ENCODE measurements at places on chromosomes 2 and 18.

DNA sequence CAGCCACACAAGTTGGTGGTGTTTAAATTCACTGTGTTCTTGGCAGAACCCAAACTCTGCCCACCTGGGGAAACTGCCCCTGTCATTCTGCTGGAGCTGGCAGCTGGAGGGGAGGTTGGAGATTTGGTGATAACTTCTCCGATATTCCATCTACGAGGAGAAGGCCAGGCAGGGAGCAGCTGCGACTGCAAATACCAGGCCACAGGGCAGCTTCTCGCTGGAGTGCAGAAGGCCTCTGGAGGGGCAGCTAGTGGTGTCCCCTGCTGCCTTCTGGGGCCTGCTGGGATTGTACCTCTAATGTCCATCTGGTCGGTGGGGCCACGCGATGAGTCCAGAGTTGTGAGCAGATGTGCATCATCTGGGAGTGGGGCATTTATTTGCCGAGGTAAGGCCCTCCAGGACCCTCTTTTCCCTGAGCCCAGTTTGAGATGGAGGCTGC is 98.9 kb downstream of the ACKR3 start:
- DNase-seq = no peak

DNA sequence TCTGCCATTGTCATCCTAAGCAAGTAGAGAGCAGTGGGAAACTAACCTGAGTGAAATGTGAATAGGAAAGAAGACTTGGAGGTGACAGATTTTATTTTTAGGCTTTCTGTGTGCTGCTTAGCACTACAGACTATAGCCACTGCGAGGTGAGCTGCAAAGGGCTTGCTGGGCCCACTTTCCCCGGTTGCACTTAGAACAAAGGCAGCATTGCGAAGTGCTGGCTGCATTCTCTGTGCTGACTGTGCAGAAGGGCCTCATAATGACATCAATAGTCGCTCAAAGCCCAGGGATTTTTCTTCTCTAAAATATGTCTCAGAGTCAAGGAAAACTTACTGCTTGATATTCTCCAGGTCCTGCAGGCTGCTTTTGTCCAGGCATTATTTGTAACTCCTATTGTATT is 592.1 kb downstream of the TDRD15 start:
- no peak for DNase-seq

DNA sequence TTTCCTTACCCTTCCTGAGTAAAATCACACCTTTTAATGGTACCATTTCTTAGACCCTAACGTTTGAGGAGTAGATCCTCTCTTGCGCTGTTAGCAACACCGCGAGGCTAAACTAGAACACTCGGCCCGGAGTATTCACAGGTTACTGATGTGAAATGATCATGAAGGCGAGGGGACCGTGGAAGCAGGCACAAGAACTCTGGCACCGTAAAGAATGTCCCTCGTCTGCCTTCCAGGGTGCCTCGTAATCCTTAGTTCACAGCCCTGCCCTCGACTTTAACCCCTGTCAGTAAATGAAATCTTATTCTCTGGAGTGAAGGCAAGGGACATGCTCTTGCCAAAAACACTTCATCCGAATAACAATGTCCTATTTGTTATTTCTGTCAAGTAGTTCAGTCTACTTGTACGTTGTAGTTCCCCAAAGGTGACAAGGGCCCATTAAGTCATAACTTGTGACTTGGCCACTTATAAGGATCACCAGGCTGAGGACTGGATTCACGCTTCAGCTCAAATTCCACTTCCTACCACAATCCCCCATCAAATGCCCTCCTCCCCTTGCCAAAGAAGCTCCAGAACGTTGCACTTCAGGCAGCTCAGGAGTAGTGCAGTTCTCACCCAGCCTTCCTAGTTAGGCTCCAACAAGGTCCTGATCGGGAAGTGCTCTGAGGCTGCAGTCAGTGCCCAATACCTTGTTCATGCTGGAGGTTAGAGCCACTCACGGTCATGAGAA is 43.3 kb upstream of the ITM2C start:
- DNase-seq = no peak

- DNase-seq = no peak
Measured at GRCh38 chr2:40257340-40258134, 194.4 kb downstream of the SLC8A1 start.

GRCh38 chr2:85400023-85400422 is 10.1 kb downstream of the CAPG start:
- no peak for DNase-seq

- no peak for DNase-seq
Measured at GRCh38 chr2:156474401-156474800, 38.2 kb downstream of the GPD2 start.

- DNase-seq = no peak
Measured at GRCh38 chr2:26536371-26537068, 58.6 kb upstream of the OTOF start.

GRCh38 chr2:11393711-11394236 is 49.3 kb upstream of the ROCK2 start:
- DNase-seq = no peak

GRCh38 chr18:28781616-28782362 is 604.9 kb upstream of the CDH2 start:
- no peak for DNase-seq

DNA sequence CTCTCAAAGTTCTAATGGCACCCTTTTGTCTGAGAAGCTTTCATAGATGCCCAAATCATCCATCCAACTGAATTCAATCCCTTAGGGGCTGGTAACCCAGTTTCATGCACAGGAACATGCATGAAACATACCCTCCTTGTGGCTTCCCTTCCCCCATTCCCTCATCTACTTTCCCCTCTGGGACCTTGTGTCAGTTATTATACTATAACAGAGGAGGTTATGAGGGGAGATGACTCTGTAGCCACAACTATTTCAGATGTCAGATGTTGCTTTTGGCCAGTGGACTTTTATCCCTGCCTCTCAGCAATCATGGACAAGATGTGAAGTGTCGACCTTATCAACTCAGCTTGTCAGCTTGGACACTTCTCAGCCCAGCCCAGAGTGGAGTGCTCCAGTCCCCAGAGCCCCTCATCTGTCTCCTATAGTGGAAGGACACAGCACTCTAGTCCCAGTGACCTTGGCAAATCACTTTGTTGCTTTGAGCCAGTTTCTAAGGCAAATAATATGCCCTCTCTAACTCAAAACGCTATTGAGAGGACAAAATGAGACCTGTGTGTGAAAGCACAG is 8.4 kb downstream of the DHRS9 start:
- no peak for DNase-seq

- peak; percentile 26 for DNase-seq
Measured at GRCh38 chr2:239143858-239144712, 256.7 kb downstream of the HDAC4 start.

DNA sequence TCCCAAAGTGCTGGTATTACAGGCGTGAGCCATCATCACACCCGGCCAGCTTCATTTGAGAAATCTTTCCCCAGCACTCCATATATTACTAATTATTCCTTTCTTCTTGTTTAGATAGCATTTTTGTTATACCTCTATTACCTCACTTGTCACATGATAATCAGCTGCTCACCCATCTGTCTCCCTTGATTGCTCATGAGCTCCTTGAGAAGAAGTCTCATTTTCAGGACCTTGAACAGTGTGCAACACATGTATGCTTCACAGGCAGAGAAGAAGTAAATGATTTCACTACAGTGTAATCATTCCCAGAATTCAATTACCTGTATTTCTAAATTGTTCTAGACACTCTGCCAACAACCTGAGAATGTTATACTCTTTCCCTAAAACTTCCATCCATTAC is 6.2 kb downstream of the PAIP2B start:
- DNase-seq = no peak

- no peak for DNase-seq
Measured at GRCh38 chr2:101732199-101732598, 34.7 kb downstream of the MAP4K4 start.

GRCh38 chr18:10040287-10041011 is 126.6 kb downstream of the VAPA start:
- no peak for DNase-seq

- DNase-seq = no peak
Measured at GRCh38 chr2:18339326-18339725, 221.1 kb downstream of the RDH14 start.

- no peak for DNase-seq
Measured at GRCh38 chr2:238866656-238867277, 18.9 kb downstream of the TWIST2 start.

GRCh38 chr2:160664603-160665140 is 171.1 kb upstream of the RBMS1 start:
- no peak for DNase-seq

DNA sequence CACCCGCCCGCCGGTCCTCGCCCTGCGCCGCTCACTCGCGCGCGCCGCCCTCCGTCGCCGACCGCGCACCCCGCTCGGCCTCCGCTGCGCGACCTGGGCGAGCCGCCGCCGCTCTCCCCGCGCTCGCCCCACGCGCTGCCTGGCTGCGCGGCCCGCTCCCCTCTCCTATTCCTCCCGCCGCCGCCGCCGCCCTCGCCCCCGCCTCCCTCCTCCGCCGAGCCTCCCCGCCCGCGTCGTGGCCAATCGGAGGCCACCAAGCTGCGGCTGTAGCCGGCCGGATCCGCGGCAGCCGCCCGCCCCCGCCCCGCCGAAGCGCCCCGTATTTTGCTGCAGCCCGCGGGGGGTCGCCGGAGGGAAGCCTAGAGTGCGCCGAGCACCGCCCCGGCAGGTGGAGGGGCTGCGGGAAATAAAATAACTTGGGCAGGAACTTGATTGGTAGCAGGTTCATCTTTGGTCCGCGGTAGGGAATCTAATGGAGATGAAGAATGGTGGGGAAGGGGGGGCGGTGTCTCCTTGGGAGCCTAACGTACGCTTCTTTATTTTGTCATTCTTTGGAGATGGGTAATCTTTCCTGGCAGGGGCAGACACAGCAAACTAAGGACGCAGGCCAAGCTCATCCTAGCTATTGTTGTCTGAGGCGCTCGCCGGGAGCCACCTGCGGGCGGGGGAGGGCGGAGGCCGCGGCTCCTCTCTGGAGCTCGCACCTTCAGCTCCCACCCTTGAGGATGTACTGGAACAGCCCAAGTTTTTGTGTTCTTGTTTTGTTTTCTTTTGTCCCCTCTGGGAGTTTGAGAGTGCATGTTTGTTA is 1.1 kb upstream of the CDH2 start:
- DNase-seq = no peak

DNA sequence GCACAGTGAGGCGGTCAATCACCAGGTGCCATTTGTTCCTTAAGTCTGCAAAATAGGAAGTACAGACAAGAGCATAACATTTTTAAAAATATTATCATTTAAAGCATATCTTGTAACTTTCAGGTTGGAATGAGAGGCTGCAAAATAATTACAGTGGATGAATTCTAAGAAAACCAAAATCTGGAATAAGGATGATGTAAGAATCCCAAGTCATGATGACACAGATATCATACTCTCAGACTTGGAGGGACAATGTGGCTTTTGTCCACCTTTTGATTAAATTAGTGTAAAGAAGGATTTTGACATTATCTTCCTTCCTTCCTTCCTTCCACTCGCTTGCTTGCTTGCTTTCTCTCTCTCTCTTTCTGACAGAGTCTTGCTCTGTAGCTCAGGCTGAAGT is 244.4 kb downstream of the NAPG start:
- DNase-seq = no peak

GRCh38 chr2:54704688-54705605 is 18.5 kb upstream of the EML6 start:
- no peak for DNase-seq

- DNase-seq = no peak
Measured at GRCh38 chr2:23485841-23486683, 101.1 kb downstream of the KLHL29 start.

GRCh38 chr2:206064077-206064476 is 21.9 kb downstream of the INO80D start:
- no peak for DNase-seq

DNA sequence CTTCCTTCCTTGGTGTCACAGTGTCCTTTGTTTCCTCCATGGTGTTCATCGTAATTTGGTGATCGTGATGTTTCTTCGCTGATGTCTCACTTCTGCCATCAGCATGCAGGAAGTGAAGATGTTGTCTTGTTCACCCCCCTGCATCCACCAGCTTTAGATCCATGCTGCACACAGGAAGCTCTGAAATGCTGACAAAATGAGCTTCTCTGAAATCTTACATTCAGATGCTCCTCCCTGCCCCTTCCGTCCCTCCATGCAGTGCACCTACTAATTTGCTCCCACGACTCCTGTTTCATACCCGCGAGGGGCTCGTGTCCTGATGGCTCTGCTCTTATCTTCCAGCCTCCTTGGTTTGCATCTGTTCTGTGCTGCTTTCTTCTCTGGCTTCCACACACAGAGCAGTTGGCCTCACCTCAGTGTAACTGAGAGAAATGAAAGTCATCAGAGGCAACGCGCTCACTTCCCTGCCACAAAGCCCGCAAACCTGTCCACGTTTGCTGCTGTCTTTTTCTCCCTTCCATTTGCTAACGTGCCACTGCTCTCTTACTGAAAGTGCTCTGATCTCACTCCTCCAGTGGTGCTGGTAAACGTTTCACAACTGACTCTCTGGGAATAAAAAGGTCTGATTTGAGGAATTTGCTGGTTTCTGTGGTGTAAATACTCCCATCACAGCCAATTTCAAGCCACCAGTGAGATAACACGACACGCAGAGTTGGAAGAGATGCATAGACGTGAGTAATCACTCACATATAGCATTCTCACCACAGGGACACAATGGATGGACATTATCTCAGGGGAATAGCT is 41.0 kb upstream of the MGAT4A start:
- peak; percentile 53 for DNase-seq

DNA sequence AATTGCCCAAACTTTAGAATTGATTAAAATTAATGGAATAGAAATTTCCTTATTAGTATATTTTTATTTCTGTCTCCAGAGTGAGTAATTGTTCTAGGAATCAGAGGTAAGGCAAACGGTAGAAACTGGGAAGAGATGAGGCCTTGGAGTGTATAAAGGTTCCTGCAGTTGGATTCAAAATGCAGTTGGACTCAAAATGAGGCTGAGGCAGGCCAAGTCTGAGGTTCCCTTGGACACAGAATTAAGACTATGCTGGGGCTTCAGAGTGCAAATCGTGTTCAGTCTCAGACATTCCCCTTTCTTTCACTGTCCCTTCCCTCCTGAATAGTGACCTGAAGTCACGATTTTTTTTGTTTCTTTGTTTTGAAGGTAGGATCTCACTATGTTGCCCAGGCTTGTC is 746.9 kb upstream of the NRXN1 start:
- DNase-seq = no peak

GRCh38 chr2:112658301-112658700 is 12.6 kb downstream of the SLC20A1 start:
- no peak for DNase-seq

DNA sequence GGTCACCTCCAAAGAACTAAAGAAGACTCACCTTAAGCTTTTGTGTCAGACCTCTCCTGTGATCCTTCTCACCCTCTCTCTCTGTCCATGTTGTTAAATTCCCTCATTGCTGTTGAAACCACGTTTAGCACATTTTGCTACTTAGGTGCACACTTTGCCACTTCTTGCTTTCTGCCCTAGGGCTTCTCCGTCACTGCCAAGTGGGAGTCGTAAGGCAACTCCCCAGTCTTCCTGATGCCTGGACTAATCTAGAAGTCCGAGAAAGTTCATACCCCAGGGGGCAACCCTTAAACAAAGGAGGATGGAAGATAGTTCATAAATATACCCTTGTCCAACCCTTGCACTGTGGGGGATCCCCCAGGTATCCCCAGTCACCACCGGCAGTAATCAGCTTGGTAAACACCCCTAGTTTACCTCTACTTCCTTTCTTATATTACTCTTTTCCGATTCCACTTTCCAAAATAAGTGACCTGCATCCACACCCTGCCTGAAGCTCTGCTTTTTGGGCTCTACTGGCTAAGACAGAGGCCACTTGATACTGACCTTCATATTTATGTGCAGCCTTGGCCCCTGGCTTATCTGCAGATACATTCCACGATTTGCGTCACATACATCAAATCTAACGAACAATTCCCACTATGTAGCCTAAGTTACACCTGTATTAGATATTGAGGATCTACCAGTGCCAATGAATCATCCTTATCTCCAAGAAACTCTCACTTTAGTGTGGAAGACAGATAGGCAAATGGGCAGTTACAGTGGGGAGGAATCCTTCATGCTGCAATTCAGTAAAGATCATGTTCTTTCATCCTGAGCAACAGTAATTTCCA is 776.2 kb downstream of the RNF144A start:
- DNase-seq = no peak
